ENCODE measurements at places on chromosomes 13 and 19.

DNA sequence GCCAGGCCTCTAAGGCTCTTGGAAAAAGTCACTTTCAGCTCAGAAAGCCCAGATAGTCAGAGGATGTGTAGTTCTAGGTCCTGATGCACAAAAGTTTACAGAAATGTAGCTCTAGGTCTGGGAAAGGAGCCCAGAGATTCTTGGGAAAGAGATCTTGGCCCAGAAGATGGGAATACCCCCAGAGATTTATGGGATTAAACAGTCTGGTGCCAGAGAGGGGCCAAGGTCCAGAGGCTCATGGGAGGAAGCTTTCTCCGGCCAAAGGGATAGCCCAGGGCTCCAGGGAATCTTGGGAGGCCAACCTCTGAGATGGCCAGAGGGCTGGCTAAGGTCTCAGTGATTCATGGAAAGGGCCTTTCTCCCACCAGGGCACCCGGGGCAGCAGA lies 15.2 kb downstream of the BCAT2 start:
- DNase-seq, result no peak
- H3K36me3 ChIP-seq, result peaks cover 3% of the 10 kb centered on the region
- H3K4me3 ChIP-seq, result no peak overlapping the region
- H3K4me1 ChIP-seq, result peaks cover 8% of the 10 kb centered on the region
- H3K27me3 ChIP-seq, result no peaks in the 10 kb centered on the region
- no peak overlapping the region for H3K27ac ChIP-seq

DNA sequence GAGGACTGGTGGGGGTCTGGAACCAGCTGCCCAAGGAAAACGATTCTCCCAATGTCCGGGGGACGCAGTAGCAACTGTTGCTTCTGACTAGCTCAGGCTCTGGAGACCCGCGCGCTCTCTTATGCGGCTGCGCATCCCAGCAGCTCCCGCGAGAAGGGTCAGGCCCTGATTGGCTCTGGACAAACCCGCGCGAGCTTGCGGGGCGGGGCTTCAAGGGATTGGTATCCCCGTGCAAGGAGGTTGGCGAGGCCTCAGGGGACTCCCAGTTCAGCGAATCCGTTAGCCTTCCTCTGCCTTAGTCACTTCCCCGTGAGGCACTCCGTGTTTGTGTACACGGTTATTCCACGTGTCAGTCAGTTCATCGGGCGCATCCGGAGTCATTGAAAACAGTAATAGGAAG lies 20.2 kb downstream of the SIGLECL1 start:
- no peak for DNase-seq
- H3K36me3 ChIP-seq, result no peaks in the 10 kb centered on the region
- peaks cover 3% of the 10 kb centered on the region for H3K27me3 ChIP-seq
- no peak overlapping the region for H3K27ac ChIP-seq
- no peak overlapping the region for H3K4me3 ChIP-seq

GRCh38 chr13:20521364-20522115 lies 4.1 kb downstream of the CRYL1 start:
- no peak for DNase-seq
- H3K4me1 ChIP-seq, result peaks cover 3% of the 10 kb centered on the region

- H3K4me1 ChIP-seq, result peaks cover 11% of the 10 kb centered on the region
- no peaks in the 10 kb centered on the region for H3K27me3 ChIP-seq
- no peak overlapping the region for H3K27ac ChIP-seq
Measured at GRCh38 chr19:4399812-4400134, 574 bp downstream of the SH3GL1 start.

- DNase-seq, result no peak
- peaks cover 74% of the 10 kb centered on the region for H3K36me3 ChIP-seq
- no peak overlapping the region for H3K4me3 ChIP-seq
- no peak overlapping the region for H3K27ac ChIP-seq
- peaks cover 19% of the 10 kb centered on the region for H3K4me1 ChIP-seq
Measured at GRCh38 chr19:4365341-4365740, 22.0 kb downstream of the MPND start.

DNA sequence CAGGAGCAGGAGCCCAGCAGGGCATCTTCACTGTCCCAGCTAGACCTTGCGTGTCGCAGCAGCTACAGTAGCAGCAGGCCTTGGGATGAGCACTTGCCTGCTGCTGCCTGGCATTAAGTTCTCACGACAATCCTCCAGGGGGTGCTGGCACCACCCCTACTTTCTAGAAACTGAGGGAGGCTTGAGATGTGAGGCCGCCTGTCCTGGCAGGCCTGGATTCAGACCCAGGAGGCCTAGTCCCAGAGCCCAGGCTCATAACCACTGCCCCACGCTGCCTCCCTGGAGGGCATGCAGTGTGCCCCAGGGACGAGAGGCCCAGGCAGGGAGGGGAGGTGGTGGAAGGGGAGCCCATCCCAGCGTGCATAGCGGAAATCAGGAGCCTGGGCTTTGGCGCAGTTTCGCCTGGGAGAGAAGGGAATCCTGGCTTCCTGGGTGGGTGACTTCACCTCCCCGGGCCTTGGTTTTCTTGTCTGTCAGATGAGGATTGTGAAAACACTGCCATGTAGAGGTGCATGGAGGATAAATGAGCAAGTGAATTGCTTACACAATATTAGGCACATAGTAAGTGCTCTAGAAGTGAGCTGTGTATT lies 26.1 kb downstream of the PPP5C start:
- peaks cover 16% of the 10 kb centered on the region for H3K4me1 ChIP-seq
- H3K4me3 ChIP-seq, result no peak overlapping the region
- H3K36me3 ChIP-seq, result peaks cover 22% of the 10 kb centered on the region
- peak overlapping the region; percentile 94 for H3K27ac ChIP-seq

DNA sequence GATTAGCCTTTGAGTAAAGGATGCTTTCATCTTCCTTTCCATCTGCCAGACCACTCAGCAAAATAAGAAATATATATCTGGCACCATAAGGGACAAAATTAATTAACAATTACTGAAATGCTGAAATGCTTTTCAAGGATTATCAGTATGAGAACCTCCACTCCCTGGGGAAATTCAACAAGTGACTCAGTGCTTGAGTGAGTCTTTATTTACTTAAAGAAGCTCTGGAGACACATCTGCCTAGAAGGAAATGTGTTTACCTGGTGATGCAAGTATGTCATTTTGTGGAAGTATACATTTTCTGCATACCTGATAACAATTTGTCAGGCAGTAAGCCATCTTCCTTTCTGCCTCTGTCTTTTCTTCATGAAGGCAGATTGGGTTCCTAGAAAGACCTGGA lies 23.4 kb downstream of the ZNF560 start:
- DNase-seq, result no peak
- no peaks in the 10 kb centered on the region for H3K27me3 ChIP-seq
- H3K27ac ChIP-seq, result no peak overlapping the region
- no peaks in the 10 kb centered on the region for H3K36me3 ChIP-seq
- no peaks in the 10 kb centered on the region for H3K4me1 ChIP-seq
- no peak overlapping the region for H3K4me3 ChIP-seq

GRCh38 chr19:17302391-17303166 lies 646 bp downstream of the ABHD8 start:
- peak overlapping the region; percentile 60 for H3K4me3 ChIP-seq
- peaks cover 17% of the 10 kb centered on the region for H3K36me3 ChIP-seq
- no peak for DNase-seq
- H3K27ac ChIP-seq, result no peak overlapping the region

DNA sequence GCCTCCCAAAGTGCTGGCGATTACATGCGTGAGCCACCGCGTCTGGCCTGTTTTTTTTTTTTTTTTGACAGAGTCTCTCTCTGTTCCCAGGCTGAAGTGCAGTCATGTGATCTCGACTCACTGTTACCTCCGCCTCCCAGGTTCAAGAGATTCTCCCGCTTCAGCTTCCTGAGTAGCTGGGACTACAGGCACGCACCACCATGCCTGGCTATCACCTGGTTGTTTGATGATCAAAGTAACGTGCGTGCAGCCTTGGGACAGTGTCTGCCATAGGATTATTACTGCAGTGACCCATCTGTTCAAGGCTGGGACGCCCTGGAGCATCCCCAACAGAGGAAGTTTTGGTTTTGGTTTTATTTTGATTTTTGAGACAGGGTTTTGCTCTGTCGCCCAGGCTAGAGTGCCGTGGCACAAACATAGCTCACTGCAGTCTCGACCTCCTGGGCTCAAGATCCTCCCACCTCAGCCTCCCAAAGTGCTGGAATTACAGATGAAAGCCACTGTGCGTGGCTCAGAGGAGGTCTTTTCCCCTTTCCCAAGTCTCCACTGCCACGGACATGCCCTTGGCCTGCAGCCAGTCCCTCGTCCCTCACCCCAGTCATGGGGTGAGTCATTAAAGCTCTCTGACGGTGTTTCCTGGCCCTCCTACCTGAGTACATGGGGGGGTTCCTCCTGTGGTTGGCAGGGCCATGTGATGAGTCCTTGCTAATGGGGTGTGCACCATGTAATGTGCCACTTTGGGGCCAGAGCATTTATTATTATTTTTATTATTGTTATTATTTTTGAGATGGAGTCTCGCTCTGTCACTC lies 65.6 kb downstream of the IER2 start:
- H3K4me1 ChIP-seq, result peaks cover 4% of the 10 kb centered on the region
- H3K4me3 ChIP-seq, result no peak overlapping the region
- no peak overlapping the region for H3K27ac ChIP-seq
- peaks cover 4% of the 10 kb centered on the region for H3K36me3 ChIP-seq
- no peak for DNase-seq

GRCh38 chr13:110263888-110264287 lies 43.1 kb downstream of the COL4A1 start:
- no peaks in the 10 kb centered on the region for H3K27me3 ChIP-seq
- peaks cover 1% of the 10 kb centered on the region for H3K36me3 ChIP-seq
- H3K4me3 ChIP-seq, result no peak overlapping the region
- no peak overlapping the region for H3K27ac ChIP-seq
- H3K4me1 ChIP-seq, result peaks cover 51% of the 10 kb centered on the region
- DNase-seq, result no peak

DNA sequence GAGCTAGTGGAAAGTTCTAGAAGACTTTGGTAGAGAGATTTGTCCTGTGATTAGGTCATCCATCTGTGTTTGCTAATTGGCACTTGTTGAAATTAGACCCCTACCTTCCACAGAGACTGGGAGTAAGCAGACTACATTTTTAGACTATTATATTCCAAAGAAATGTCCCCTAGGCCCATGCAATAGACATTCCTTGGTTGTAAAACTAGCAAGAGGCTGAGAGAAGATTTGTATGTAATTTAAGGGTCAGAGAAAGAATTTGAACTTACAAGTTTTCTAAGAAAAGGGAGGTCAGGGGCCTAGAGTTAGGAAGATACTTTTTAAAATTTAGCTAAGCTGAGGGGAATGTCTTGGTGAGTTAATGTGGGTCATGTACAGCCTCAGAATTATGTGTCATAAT lies 470.7 kb upstream of the SLITRK1 start:
- H3K27me3 ChIP-seq, result no peaks in the 10 kb centered on the region
- no peaks in the 10 kb centered on the region for H3K4me1 ChIP-seq
- DNase-seq, result no peak
- H3K36me3 ChIP-seq, result no peaks in the 10 kb centered on the region
- H3K27ac ChIP-seq, result no peak overlapping the region

- DNase-seq, result no peak
- H3K4me3 ChIP-seq, result no peak overlapping the region
- H3K27ac ChIP-seq, result no peak overlapping the region
- H3K4me1 ChIP-seq, result no peaks in the 10 kb centered on the region
- H3K36me3 ChIP-seq, result no peaks in the 10 kb centered on the region
- H3K27me3 ChIP-seq, result no peaks in the 10 kb centered on the region
Measured at GRCh38 chr13:63546524-63546923, 2130.9 kb upstream of the PCDH20 start.

DNA sequence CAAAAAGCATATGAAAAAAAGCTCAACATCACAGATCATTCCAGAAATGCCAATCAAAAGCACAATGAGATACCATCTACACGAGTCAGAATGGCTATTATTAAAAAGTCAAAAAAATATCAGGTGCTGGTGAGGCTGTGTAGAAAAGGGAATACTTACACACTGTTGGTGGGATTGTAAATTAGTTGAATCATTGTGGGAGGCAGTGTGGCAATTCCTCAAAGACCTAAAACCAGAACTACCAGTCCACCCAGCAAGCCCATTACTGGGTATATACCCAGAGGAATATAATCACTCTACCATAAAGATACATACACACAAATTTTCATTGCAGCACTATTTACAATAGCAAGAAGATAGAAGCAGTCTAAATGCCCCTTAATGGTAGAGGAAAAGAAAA lies 529.9 kb downstream of the SLITRK1 start:
- DNase-seq, result no peak
- H3K36me3 ChIP-seq, result no peaks in the 10 kb centered on the region
- H3K4me3 ChIP-seq, result no peak overlapping the region
- H3K27ac ChIP-seq, result no peak overlapping the region
- no peaks in the 10 kb centered on the region for H3K27me3 ChIP-seq
- H3K4me1 ChIP-seq, result no peaks in the 10 kb centered on the region

DNA sequence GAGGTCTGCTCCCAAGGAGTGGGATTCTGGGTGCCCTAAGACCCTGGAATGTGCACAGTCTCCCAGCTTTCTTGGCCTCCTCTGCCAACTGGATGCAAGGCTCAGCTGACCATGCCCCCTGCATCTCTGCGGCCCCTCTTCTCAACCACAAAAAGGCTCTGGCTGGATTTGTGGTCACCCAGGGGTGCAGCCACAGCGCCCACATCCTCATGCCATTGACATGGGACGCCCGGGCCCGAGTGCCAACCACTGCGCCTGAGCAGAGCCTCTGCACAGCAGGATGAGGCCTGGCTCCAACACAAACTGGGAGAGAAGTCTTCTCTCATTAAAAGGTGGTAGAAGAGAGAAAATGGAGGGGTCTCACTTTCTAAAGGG lies 103.5 kb downstream of the FOXO1 start:
- H3K4me3 ChIP-seq, result no peak overlapping the region
- DNase-seq, result no peak
- H3K36me3 ChIP-seq, result peaks cover 28% of the 10 kb centered on the region
- peaks cover 2% of the 10 kb centered on the region for H3K4me1 ChIP-seq
- H3K27ac ChIP-seq, result no peak overlapping the region

GRCh38 chr19:45852983-45853382 lies 10.0 kb downstream of the SYMPK start:
- H3K27ac ChIP-seq, result no peak overlapping the region
- H3K27me3 ChIP-seq, result no peaks in the 10 kb centered on the region
- peaks cover 42% of the 10 kb centered on the region for H3K36me3 ChIP-seq
- no peak for DNase-seq

DNA sequence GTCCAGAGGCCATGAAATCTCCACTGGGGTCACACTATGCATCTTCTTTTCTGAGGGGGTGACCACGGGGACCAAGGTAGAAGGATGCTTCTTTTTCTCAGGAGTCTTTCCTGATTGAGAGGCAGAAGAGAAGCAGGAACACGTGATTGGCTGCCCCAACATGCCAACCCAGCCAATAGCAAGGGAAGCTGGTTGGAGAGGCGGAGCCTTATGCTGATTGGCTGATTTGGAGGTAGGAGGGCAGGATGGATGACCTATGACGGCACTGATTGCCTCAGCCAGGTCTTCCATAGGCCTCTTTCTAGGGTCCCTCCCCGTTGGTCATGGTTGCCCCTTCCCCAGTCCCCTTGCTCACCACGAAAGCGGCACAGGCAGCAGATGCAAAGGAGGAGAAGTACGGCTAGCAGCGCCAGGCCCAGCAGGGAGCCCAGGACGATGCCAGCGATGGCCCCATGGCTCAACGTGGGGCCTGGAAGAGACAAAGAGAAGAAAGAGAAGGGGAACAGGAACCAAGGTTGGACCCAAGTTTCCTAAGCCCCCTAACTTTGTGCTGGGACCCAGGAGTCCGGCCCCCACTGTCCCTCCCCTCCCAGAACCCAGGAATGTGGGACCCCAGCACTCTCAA lies 8.0 kb downstream of the VSIG10L start:
- H3K27ac ChIP-seq, result no peak overlapping the region
- H3K27me3 ChIP-seq, result no peaks in the 10 kb centered on the region
- DNase-seq, result no peak
- H3K4me1 ChIP-seq, result no peaks in the 10 kb centered on the region
- no peaks in the 10 kb centered on the region for H3K36me3 ChIP-seq
